LHCN-M2 (cell line): ENCODE measurements at places on chromosomes 4 and X. TPM values are rescaled to one million over a fixed set of nuclear protein-coding genes. Genes with fewer than 3 reads are reported as not detected.

GRCh38 chr4:47462799-47463234 is 685 bp downstream of the COMMD8 start:
- DNase-seq = no peak

- no peak for DNase-seq
These were observed 73.0 kb upstream of the HPGD start for GRCh38 chr4:174595141-174595929.

GRCh38 chrX:65017451-65017850 is 41.2 kb upstream of the ZC4H2 start:
- no peak for DNase-seq

DNA sequence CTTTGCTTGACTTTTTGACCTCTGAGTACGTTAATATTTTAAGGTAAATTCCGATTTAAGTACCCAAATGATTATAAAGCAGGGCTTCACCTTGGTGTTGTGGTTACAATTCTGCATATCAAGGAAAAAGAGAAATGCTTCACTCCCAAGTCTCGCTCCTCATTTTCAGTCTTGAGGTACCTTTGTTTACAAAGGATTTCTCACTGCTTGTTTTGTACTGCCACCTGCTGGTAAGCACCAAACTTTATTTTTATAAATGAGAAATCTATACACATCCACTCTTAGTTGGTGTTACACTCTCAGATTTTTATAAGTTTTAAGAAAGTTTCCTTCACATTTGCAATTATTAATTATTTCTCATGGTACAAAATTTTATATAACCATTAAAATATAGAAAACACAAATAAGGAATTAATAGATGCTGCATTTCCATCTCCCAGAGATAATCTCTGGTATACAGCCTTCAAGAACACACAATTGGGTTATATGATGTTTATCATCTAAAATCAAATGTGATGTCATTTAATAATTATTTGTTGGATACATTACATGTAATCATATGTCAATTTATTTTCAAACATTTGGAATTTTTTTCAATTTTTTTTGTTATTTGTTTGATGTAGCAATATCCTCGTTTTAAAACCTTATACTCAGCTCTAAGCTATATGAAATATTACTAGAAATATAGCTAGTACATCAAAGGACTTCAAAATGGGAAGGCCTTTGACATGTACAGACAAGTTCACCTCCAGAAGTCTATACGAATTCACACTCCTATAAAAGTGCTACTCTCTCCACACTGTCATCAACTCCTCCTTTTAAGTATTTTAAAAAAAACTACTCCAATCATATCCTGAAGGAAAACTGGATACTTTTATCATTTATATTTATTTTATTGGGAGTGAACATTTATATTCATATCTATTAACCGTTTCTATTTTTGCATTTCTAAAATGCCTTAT is 179.9 kb downstream of the KCNIP4 start:
- DNase-seq = peak; percentile 47

DNA sequence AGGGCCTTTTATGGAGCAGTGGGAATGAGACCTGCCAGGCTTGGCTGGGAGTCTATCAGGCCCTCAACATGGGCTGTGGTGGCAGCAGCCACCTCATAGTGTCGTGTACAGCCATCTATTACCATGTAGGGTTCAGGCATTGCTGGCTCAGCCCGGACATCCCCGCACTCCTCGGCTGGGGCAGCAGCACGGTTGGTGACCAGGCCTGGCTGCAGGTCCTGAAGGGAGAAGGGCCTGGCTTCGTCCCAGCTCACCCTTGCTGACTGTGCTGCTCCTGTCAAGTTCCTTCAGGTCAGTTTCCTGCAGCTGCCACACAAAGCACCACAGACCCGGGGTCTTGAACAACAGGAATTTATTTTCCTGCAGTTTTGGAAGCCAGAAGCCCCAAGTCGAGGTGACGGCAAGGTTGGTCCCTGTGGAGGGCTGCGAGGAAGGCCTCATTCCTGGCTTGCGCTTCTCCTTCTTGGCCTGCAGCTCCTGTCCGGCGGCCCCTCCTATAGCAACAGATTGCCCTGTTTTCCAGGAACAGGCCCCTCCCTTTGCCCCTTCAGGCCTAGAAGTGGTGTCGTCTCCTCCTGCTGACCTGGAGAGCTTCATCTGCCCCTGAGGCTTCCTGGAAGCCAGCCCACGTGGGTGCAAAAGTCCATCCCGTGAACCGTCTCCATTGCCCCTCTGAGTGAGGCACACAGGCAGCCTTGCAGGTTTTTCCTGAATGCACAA is 25.2 kb upstream of the SORCS2 start:
- DNase-seq = no peak

GRCh38 chr4:128166982-128167381 is 105.9 kb downstream of the LARP1B start:
- DNase-seq = no peak

GRCh38 chr4:67910585-67910905 is 26.7 kb upstream of the TMPRSS11D start:
- no peak for DNase-seq

The ABCG2 gene
- total RNA-seq = 1.2 TPM in 2 replicates

The WDR44 gene
- 12.4 and 15.6 TPM in 2 replicates for total RNA-seq

The F8A3 gene
- total RNA-seq = 11.5 TPM in 2 replicates

The ODAPH gene
- not detected in 2 replicates for total RNA-seq

The DSPP gene
- not detected in 2 replicates for total RNA-seq

The KIAA1210 gene
- total RNA-seq = not detected in 2 replicates

The CPEB2 gene
- 10.8 and 17.4 TPM in 2 replicates for total RNA-seq

The MAGEB17 gene
- total RNA-seq = 0.13 TPM in 1 of 2 replicates, not detected in the other
